CD4-positive, alpha-beta T cell treated with Interleukin-17A for 1 hour (primary cell): ENCODE measurements at places on chromosomes 16 and 17.

DNA sequence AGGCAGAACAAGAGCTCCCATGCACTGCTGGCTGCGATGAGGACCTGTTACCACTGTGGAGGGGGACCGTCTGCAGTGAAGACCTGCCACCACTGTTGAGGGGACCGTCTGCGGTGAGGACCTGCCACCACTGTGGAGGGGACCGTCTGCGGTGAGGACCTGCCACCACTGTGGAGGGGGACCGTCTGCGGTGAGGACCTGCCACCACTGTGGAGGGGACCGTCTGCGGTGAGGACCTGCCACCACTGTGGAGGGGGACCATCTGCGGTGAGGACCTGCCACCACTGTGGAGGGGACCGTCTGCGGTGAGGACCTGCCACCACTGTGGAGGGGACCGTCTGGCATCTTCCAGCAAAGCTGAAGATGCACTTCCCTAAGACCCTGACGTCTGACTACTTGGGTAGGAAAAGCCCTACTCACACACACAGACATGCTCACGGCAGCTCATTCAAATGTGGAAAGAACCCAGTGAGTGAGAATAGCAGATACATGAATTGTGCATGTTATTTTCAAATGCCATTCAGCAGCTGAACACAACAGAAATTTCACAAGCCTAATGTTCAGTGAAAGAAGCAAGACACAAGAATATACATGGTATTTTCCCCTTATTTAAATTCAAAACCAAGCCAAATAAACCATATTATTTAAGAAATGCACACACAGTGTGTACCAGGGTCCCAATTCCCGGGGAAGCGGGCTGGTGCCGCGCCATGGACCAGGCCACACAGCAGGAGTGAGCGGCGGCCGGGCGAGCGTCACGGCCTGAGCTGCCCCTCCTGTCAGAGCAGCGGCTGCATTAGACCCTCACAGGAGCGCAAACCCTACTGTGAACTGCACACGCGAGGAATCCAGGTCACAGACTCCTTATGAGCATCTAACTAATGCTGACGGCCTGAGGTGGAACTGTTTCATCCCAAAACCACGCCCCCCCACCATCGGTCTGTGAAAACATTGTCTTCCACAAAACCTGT is 64.2 kb upstream of the METRNL start:
- no peak for DNase-seq

DNA sequence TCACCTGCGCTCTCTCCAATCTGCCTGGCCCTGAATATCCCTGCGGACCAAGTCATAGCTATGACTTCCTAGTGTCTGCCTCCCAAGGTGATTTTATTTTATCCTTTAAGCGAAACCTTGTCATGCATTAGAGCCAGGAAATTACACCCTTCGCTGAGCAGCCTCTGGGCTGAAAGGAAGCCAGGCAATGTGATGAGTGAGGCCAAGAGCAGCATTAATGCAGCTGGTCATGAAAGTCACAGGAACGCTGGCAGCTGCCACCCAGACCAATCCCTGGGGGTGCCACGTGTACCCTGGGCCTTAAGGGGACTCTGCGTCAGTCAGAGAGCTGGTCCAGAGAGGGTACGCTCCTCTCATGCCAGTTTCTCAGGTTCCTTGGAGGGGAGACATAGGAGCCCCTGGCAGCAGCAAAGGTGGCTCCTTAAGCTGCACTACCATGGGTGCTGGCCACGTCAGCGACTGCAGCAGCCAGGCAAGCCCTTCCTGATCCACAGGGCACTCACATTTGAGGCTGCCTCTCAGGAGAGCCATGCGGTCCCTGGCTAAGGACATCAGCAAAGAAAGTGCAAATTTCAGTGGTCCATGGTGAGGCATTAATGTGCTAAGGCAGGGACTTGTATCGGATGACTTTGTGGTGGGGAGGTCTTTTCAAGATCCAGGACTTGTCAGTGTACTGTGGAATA is 42.7 kb upstream of the WSCD1 start:
- DNase-seq: no peak

- peak; percentile 86 for DNase-seq
Observed at GRCh38 chr16:50368410-50369132, at the start of gene BRD7. Gene BRD7, minus strand, starts transcription at chr16:50368988. Its CDS starts 214 bp downstream, at chr16:50368774.

GRCh38 chr17:19513897-19514488 is 19.7 kb upstream of the SLC47A1 start:
- peak; percentile 76 for DNase-seq

DNA sequence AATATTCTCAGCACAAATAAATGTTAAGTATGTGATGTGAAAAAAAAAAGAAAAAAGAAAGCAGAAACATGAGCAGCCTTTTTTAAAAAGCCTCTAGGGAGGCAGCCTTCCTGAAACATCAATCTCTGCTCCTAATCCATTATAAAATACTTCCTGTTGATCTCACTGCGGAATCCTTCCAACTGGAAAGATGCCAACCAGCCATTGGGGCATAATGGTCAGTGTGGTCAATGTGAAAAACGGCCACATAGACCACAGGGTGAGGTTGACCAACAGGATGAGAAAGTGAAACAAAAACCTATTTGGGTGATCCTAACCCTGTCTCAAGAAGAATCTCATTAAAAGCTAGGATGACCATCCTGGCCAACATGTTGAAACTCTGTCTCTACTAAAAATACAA is 26.1 kb upstream of the ABCA8 start:
- no peak for DNase-seq

- no peak for DNase-seq
Observed at GRCh38 chr16:77090062-77090461, 100.9 kb upstream of the MON1B start.

DNA sequence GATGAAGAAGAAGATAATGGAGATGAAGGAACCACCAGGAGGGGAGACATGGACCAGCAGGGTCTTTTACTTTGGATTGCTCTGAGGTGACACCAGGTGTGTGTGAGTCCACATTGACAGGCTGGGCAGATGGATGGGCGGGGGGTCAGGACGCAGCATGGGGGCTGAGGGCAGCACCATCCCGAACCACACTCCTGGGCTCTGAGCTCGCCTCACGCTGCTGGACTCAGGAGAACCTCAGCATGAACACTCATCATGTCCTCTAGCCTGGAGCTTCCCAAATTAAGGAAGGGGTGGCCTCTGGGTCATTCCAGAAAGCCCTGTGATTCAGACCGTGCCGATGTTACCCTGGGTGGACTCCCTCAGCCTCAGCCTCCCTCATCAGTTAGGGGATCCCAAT is 50.4 kb upstream of the MAP3K14 start:
- DNase-seq: no peak

- no peak for DNase-seq
Observed at GRCh38 chr17:78935419-78936323, 10.5 kb upstream of the TIMP2 start.

DNA sequence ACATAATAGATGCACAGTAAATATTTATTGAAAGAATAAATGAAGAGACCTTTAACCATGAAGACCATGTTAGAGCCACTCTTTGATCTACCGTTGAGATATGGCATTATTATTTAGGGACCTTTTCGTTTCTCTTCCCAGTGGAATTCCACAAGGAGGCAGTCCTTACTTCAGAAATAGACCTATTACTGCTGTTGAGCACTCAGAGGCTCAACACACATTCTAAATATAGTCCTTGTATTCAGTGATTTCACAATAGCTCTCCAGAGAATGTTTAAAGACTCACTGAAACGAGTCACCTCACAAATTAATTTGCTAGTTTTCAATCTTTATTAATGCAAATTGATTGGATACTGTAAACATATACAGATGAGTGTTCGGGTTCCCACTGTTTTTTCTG is 603.8 kb downstream of the CDH8 start:
- DNase-seq: no peak

- DNase-seq: no peak
Observed at GRCh38 chr17:19287651-19288050, 50.5 kb downstream of the EPN2 start.

DNA sequence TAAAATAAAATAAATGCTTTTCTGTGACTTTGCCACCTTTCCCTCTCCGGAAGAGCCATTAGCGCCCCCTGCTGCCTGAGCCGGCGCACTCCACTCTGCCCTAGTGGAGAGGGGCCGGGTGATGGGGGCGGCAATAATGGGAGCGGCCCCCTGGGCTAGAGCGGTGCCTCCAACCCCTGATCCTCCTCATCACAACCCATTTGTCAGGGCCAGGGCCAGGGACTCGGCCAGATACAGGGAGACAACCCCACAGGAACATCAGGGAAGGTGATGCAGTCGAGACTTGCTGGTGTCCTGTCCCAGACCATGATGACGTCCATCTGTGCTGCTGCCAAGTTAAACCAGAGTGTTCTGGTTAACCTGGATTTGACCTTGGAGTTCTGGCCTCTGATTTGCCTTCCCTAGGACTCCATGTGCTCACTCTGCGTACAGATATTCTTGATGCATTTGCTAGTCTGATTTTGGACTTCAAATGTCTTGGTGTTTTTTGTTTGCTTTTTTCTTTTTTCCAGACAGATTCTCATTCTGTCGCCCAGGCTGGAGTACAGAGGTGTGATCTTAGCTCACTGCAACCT is 46.1 kb upstream of the BPTF start:
- peak; percentile 16 for DNase-seq

DNA sequence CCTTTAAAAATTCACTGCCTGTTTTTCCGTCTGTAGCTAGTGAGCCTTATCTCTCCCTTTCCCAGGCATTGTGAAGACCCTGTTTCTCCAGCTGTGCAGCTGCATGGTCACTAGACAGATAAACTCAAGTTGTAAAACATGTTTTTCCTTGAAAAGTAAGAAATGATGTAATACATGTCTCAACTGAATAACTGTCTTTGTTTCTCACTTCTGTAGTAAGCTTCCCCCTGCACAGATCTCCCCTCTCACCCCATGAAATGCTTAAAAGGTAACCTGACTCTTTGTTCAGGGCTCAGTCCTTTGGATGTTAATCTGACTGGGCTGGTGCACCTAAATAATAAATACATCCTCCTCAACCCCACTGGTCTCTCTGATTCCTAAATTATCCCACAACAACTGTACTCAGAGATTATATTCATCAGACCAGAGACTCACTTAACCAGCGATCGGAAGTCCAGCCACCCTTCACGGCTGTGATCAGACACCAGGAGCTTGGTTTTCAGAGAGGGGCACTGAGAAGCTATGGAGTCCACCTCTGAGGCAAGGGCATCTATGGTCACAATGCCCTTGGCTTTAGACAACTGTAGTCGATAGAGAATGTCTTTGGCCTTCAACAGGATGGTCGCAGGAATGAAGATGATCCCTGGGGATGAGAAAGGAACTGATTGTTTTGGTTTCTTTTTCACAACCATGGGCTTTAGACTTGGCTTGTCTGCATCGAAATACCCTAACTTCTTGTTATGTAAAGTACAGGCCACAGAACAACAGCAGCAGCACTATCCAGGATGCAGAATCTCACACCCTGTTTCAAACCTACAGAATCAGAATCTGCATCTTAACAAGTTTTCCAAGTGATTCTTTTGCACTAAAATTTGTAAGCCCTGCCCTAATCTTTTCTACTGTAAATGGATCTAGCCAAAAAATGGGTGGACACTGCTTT is 15.4 kb downstream of the ACSM1 start:
- no peak for DNase-seq

DNA sequence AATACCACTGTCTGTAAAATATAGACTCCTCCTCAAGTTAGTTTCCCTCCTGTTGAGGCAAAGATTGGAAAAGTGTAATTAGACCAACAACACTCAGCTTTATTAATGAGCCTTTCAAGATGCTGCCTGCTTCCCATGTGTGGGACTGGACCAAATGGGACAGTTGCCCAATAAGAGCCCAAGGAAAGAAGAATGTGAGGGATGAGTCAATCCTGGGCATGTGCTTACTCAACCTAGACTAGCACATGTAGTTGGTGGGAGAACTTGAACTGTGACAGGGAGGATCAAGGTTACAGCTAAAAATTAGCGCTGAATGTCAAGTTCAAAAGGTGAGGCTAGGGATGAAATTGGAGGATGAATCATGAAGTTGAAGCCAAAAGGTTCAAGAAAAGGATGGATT is 435.5 kb downstream of the CA10 start:
- DNase-seq: no peak

GRCh38 chr16:4489030-4489429 is 12.8 kb downstream of the HMOX2 start:
- no peak for DNase-seq

DNA sequence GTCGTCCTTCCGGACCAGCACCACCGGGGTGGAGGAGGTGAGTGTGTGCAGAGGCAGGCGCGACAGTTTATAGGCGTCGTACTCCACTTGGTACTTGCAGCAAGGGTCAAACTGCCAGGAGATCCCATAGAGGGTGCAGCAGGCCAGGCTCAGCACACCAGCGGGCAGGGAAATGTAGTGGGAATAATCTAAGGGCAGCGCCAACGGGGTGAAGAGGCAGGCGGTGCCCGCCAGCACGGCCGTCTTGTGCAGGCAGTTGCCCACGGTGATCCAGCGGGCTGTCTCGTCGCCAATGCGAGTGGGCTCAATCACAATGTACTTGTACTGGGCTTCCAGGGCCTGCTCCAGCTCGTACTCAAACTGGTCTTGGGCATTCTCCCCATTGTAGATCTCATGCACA is 15.6 kb downstream of the TMEM11 start:
- no peak for DNase-seq

DNA sequence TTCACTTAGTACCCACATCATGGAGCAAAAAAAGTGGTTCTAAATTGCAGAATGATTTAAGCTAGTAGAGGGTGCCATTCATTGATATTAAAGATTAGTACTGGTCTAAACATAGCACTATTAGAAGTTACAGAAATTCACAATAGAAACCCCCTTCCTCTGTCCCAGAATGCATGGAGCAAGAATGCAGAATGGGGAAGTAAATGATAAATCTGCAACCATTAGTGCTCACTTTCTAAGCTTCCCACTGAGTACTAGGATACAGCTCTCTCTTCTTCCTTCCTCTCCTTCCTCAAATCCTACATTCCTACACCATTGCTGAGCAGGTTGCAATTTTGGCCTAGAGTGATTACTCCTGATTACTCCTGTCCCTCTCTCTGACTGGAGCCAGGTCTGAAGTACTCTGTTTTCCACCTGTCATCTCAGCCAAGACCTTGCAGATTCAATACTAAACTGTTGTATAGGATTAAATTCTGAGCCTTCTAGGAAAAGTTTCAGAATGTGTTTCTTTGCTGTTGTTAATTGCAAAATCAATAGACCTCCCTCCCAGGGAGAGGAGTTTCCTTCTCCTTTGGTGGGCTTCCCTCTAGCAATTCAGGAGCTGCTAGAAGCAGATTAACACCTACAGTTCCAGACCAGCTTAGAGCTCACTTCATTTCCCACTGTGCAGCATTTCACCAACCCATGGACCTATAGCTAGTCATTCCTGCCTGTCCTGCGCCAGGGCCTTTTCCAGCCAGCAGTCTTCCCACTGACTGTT is 165.5 kb upstream of the TBX2 start:
- no peak for DNase-seq

DNA sequence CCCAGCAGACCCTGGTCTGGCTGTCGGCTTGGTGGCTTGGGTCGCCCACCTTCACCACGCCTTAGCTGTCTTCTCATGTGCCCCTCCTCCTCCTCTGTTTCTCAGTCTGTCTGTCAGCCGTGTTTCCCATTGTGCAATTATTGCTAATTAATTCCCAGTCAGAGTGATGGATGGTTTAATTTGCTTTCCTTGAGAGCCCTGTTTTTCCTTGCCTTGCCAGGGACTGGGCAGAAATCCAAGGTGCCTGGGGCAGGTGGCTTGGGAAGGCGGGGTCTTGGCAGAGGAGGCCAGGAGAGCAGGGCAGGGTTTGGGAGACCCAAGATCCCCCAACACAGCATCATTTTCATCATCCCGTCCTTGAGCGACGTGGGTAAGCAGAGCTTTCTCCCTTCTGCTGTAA is 21.3 kb downstream of the NECAB2 start:
- no peak for DNase-seq
